ENCODE measurements at places on chromosomes 4 and X.

- no peak for DNase-seq
Measured at GRCh38 chr4:5970381-5971077, 47.7 kb downstream of the C4orf50 start.

DNA sequence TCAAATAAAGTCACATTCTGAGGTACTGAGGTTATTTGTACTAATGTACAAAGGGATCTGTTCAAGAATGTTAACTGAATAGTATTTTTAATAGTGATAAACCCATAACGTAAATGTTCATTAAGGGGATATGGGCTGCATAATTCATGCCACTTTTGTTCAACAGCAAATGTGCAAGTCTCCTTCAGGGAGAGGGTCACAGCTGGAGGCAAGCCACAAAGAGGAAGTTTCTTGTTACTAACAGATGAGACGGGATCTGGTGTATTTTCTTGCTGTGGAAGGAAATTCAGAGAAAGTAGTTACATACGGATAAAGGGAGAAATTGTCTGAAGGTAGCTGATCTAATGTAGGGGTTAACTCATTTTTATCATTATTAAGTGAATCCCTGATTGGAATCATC, 10.0 kb downstream of the ZFP42 start:
- DNase-seq = no peak

GRCh38 chrX:38183596-38183995, 37.1 kb downstream of the SRPX start:
- no peak for DNase-seq

DNA sequence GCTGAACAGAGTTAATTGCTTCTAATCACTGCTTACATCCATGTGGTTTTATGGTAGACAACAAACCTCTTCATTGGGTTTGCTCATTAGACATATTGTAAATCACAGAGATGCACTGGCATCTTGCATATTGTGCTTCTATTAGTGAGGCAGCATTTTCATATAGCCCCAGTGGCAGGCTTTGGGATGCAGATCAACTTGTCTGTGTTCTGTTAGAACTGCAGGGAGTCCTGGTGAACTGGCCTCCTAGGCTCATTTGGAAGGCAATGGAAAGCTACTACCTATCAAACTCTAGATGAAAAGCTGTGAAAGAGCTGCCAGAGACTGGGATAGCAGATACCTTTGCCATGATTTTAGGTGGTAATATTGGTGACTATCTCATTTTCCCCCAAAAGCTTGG, 108.8 kb downstream of the NAA11 start:
- no peak for DNase-seq

DNA sequence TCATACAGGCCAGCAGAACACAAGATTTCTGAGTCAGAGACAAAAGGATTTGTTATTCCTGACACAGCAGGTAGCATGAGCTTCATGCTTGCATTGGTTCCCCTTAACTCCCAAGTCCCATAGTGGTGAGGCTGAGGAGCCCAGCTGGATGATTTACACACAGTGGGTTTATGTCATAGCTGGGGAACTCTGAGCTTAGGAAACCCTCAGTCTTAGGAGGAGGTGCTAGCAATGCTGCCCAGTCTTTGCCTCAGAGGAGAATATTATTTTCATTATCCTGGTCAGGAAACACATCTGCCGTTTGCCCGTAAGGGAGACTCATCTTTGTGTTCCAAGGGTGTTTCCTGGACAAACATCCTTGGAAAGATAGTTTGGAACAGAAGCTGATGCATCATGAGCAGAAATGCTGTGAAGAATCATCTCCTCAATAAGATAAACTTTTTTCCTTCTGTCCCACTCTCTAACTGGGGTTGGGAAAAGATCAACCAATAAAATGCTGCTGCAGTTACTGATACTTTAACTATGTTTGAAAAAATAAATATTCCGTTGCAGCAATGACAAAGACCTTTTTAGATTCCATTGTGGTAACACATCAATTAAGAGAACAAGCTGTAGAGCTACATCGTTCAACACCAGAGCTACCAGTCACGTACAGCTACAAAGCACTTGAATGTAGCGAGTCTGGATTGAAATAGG, 146.8 kb downstream of the DCLK2 start:
- no peak for DNase-seq

DNA sequence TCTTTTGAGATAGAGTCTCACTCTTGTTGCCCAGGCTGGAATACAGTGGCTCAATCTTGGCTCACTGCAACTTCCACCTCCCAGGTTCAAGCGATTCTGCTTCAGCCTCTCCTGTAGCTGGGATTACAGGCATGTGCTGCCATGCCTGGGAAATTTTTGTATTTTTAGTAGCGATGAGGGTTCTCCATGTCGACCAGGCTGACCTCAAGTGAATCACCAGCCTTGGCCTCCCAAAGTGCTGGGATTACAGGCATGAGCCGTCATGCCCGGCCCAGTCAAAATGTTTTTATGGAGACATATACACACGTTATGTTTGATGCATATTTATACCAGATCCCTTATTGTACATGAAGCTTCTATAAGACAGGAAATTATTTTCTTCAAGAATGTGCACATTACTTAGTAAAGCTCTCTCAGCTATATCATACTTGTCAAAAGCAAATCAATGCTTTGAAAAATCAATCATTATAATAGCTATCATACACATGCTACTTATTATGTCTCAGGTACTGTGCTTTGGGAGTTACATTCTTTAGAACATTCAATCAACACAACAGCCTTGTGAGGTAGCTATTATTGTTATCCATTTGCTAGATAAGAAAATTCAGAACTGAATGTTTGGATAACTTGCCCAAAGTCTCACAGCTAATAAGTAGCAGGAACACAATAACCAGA, 269.2 kb downstream of the FSTL5 start:
- no peak for DNase-seq

- DNase-seq = no peak
Measured at GRCh38 chr4:41712425-41712824, 36.1 kb downstream of the PHOX2B start.

GRCh38 chrX:2690856-2691542, at the start of gene CD99:
CD99 (plus strand) TSS chrX:2691295; CDS start chrX:2691361, 66 bp downstream.
- peak; percentile 89 for DNase-seq

DNA sequence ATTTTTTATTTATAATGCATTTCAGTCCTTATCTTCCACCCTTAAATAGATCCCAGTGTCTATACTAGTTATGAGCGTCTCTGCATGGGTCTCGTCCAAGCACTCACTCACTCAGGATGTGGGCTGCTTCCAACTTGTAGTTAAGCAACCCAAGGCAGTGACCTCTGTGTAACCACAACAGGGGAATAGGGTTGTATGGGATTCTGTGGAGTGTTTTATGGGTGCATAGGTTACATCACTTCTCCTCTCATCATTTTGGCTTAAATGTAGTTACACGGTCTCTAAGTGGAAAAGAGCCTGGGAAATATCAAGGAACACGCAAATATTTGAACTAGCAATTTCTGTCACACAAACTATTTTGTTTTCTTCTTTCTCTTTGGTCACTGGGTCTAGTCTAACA, 931.0 kb downstream of the STIM2 start:
- no peak for DNase-seq

DNA sequence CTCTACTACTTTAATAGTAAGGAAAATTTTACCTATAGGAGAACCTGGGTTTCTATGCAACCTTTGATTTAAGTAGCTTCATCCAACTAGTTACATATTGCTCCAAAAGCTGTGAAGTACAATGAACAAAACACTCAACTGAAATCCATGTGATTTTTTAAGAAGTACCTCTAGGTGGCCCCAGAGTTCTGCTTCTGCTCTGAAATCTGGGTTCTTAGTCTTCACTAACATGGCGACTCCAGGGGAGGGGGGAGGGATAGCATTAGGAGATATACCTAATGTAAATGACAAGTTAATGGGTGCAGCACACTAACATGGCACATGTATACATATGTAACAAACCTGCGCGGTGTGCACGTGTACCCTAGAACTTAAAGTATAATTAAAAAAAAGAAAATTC, 73.4 kb upstream of the MAGEB2 start:
- DNase-seq = no peak

GRCh38 chr4:41160012-41160789, 54.1 kb downstream of the APBB2 start:
- DNase-seq = no peak

DNA sequence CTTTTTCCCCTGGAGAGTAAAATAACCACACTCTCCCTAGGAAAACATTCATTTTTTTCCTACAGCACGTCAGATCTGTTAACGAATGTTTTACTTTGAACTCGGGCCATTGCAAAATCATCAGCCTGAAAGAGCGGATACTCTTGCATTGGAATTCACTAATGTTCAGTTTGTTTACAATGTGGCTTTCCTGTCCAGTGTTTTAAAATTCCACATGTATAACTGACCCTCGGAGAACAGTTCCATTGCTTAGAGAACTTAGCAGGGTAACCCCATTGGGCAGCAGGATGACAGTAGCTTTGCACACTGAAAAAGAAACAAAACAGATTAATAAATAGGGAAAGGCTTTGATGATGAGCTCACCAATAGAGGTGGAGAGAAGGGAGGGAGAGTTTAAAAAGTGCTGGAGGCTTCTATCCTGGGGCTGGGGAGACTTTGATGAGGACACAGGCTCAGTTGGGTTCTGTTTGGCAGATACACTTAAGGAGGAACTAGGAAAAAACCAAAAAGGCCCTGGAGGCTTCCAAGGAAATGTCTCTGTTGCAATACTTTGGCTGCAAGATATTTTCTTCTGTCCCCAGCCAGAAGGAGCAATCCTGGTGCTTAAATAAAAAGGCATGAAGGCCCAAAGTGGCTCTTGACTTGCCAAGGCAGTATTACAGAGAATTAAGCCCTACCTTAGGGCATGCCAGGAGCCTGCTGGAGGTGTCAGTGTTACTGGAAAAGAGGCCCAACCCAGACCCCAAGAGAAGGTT, 143.1 kb downstream of the ARSF start:
- DNase-seq = no peak

GRCh38 chr4:70008771-70009170, 13.0 kb downstream of the STATH start:
- no peak for DNase-seq

GRCh38 chrX:119231936-119232445, 4.1 kb upstream of the PGRMC1 start:
- DNase-seq = no peak

GRCh38 chr4:41359422-41359775, 102.7 kb downstream of the UCHL1 start:
- no peak for DNase-seq
